Omental fat pad (tissue), 4 donors: ENCODE measurements at places on chromosomes 16 and 17.

GRCh38 chr16:84848986-84849634 lies 29.3 kb downstream of the CRISPLD2 start:
- no peak for DNase-seq

DNA sequence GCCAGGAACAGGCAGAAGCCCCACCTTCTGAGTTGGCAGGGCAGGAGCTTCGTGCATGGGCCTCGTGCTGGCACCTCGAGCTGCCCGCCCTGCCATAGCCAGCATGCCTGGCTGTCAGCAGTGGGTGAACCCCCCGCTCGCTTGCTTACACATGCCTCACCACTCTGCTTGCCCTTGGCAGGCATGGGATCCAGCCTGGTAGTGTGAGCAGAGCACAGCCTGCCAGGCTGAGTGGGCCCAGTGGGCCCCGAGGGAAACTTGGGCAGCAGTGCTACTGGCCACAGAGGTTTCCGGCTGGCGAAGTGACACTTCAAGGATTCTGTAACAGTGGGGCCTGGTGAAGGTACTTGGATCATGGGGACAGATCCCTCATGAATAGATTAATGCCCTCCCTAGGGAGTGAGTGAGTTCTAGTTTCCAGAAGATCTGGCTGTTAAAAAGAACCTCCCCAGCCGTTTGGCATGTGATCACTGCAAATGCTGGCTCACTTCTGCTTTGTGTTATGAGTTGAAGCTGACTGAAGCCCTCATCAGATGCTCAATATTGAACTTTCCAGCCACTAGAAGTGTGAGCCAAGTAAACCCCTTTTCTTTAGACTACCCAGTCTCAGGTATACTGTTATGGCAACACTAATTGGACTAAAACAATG lies 114.7 kb downstream of the BCAS3 start:
- DNase-seq: no peak

- DNase-seq: no peak
Observed at GRCh38 chr16:57202095-57202886, 16.2 kb downstream of the RSPRY1 start.

- DNase-seq: no peak
Observed at GRCh38 chr16:15778204-15778743, 78.6 kb downstream of the MYH11 start.

DNA sequence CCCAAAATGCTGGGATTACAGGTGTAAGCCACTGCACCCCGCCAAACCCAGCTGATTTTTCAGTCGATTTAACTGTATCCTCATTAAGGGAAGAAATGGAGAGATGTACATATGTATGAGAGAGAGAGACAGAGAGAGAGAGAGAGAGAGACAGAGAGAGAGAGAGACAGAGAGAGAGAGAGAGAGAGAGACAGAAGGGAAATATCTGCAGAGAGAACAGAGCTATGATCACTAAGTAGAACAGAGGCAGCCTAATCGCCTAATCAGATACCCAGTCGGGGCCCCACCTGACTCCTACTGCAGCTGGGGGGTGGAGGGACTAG lies 70.0 kb downstream of the RBBP6 start:
- DNase-seq: no peak

DNA sequence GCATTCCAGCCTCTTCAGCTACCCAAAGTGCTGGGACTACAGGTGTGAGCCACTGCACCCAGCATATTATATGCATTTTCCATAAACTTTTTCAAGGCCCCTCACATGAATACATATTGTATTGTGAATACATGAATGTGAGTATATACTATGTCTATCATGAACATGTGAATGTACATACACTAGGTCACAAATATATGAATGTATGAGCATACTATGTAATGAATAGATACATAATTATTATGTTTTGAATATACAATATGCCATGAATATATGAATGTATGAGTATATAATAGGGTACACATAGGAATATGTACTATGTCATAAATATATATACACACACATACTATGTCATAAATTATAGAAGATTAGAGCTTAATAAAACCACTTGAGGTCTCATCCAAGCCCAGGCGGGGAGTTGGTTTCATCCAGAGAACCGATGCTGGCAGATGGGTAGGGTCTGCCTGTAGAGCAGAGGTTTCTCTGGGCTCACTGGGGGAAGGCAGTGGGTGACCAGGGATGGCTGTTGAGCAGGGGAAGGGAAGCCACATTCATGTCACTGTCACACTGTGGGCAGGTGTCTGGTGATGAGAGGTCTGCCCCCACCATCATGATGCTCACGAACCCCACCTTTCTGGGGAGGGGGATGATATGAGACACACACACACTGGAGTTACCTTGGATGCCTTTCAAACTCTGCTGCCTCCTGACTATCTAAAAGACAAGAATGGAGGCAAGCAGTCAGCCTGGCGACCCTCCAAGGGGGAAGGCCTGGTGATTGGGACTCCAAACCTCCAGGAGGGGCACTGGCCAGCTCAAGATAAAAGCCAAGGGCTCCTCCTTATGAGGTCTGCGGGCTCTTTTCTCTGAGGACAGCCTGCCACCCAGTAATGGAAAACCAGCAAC lies 7.3 kb downstream of the C16orf95 start:
- DNase-seq: no peak

- no peak for DNase-seq
Observed at GRCh38 chr17:79837888-79838521, 1.2 kb downstream of the CBX4 start.

- DNase-seq: no peak
Observed at GRCh38 chr17:45850011-45850410, 5.3 kb downstream of the SPPL2C start.

DNA sequence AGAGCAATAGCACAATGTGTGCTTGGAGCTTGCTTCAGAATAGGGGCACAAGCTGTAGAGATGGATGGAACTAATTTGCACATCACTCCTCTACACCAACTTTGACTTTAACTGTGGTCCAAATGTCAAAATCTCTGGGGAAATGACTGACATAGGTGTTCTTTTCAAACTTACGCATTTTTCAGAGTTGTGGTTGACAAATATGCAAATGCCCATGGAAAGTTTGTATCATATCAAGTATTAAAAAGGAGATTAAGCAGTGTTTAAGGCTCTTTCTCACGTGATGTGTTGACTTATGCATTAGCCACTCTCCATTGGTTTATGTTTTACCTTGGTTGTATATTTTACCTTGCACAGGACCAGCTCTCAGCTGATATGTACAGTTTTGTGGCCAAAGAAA lies 77.1 kb downstream of the ELAC2 start:
- DNase-seq: no peak

- no peak for DNase-seq
Observed at GRCh38 chr16:10972108-10972818, 27.9 kb downstream of the CLEC16A start.

DNA sequence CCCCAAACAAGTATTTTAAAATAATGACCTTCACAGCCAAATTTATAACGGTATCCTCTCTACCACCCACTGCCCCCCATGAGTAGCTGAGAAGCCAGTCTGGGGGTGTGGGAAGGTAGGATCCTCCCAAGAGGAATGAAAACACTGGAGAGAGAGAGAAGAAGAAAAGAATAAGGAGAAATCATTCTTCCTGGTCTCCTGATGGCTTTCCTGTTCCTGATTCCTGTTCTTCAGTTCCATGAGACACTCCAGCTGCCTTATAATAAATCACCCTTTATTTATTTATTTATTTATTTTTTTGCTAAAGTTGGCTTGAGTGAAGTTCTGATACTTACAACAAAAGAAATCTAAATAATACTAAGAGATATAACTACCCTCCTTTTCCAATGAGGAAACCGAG lies 56.4 kb upstream of the FAM20A start:
- DNase-seq: no peak
